Activated CD4-positive, alpha-beta T cell treated with anti-CD3 and anti-CD28 coated beads for 36 hours (primary cell): ENCODE measurements at places on chromosomes 7 and 10.

- DNase-seq: no peak
Measured at GRCh38 chr7:120998996-120999565, 10.6 kb downstream of the CPED1 start.

DNA sequence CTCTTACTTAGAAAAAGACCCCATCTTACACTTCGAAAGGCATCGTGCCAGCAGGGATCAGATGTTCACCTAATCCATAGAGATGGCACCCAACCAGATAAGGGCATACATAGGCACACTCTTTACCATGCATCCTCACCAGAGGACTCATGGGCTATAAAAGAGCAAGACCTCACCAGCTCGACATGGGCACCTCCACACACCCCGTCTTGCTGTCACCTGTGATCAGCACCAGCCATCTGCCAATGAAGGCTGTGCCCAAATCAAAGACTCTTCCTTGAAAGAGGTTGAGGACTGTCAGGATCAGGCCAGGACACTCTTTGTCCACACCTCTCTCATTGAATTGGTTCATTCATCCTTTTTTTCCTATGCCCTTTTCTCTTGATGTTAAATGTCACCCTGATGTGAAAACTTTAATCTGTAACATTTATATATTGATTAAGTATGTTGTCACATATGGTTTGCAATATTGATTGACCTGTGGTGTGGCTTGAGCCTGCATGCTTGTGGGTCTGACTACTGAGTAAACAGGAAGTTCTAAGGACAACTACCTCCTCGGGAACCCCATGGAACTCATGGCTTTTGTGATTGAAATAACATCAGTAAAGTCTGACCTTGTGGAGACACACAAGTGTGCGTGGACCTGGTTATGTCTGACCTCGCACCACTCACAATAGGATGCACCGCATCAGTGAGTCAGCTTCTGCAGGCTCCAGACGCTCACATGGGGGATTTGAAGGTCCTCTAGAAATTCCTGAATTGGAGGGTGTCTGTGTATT is 75.5 kb downstream of the HTR5A start:
- DNase-seq: no peak

- DNase-seq: no peak
Measured at GRCh38 chr10:132626019-132626760, 88.6 kb downstream of the INPP5A start.

GRCh38 chr10:62851442-62851841 is 35.3 kb upstream of the EGR2 start:
- peak; percentile 51 for DNase-seq

GRCh38 chr7:129958643-129959470 is 6.1 kb upstream of the UBE2H start:
- no peak for DNase-seq
